ENCODE measurements at places on chromosomes 7 and 10.

- DNase-seq = no peak
These were observed 62.3 kb upstream of the FAM133B start for GRCh38 chr7:92652536-92652935.

- no peak for DNase-seq
These were observed 542.3 kb upstream of the MBL2 start for GRCh38 chr10:53314876-53315275.

DNA sequence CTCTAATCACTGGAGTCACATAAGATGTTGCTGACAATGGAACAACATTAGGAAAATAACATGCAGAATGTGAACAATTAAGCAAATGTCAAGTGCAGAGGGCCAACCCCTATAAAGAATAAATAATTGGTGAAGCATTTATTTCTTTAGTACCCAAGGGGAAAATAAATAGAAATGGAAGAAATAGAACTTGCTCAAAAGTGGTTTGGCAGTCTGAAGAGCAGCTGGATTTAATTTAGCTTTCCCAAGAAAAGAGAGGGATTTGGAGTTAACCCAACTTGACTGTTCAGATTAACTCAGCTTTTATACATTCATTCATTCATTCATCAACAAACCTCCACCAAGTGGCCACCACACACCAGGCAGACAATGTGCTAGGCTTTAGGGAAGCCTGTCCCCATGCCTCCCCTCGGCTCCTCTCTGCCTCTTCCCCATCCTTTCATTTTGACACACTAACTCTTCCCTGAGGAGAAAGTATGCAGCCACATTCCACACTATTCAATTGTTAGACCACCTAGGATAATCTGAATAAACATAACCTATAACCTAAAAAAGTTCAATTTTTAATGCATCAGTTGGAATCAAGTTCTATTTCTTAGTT lies 295.5 kb downstream of the AHR start:
- no peak for DNase-seq

- DNase-seq = no peak
These were observed 31.1 kb downstream of the PITRM1 start for GRCh38 chr10:3141351-3142005.

GRCh38 chr7:19030281-19030680 lies 87.2 kb downstream of the TWIST1 start:
- DNase-seq = no peak

- DNase-seq = no peak
These were observed 980 bp upstream of the SH2B2 start for GRCh38 chr7:102285540-102286236.

DNA sequence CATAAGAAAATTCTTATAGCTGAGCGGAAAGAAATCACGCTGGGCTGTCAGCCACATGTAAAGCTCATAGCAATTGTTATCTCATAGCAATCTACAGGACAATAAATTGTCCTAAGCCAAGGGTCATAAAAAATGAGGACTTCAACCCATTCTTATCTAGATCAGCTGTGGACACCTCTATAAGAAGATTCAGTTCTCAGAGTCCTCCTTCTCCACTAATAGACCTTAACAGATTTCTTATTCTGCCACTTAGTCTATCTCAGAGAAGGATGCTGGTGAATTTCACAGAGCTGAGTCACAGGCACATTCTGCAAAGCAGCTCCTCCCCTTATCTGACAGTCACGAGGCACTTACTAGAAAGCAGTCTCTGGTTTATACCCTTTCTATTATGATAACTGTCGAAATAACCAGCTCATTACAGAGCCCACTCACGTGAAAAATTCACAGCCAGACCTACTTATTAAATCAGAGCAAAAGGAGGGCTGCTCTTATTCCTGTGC lies 185.3 kb upstream of the PCLO start:
- DNase-seq = no peak

DNA sequence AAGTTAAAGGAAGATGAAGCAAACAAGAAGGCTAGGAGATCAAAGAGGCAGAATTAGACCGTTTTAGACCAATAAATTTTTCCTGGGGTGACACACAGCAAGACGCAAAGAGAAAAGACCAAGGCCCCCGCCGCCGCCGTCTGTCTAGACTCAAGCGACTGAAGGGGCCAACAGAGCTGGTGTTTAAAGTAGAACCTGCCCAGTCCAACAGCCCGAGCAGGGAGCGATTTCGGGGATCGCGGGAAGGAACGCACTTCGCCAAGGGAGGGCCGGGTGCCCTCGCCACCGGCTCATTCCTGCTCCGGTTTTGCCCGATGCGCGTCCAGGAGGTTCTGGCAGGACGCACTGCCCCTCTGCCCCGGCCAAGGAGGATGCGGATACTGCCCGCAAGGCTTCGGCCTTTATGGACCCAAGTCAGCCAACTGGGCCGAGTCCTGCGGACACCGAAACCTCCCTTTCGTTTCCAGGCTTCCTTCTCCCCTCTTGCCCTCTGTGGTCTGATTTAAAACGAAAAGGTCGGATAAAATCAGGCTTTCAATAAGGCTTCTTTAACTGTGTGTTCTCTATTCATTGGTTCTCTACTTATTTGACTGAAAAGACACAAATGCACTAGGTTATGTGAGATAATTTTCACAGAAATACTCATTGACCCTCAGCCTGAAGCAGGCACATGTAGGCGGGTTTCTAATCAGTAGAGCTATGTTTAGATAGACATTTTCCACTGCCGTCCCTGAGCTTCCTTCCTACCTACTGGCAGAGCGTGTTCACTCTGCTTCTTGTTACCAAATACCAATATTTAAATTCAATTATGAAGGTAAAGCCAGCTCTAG lies 2.2 kb upstream of the HOXA7 start:
- DNase-seq = peak; percentile 38

DNA sequence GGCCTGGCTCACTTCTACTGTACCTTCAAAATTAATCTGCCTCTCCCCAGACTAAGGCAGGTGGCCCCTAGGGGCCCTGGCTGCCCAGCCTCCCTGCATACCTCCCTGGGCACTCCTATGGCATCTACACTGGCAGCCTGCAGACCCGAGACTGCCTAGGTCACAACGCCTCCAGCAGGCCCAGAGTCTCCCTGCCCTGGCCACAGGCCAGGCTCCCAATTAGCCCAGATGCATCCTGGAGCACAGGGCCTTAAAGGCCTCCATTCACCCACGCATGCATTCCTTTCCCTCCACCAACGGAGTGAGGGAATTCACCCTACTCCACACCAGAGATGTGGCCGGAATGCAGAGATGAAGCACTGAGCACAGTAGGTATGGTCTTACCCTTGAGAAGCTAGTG lies 1.9 kb downstream of the CHAT start:
- peak; percentile 51 for DNase-seq

DNA sequence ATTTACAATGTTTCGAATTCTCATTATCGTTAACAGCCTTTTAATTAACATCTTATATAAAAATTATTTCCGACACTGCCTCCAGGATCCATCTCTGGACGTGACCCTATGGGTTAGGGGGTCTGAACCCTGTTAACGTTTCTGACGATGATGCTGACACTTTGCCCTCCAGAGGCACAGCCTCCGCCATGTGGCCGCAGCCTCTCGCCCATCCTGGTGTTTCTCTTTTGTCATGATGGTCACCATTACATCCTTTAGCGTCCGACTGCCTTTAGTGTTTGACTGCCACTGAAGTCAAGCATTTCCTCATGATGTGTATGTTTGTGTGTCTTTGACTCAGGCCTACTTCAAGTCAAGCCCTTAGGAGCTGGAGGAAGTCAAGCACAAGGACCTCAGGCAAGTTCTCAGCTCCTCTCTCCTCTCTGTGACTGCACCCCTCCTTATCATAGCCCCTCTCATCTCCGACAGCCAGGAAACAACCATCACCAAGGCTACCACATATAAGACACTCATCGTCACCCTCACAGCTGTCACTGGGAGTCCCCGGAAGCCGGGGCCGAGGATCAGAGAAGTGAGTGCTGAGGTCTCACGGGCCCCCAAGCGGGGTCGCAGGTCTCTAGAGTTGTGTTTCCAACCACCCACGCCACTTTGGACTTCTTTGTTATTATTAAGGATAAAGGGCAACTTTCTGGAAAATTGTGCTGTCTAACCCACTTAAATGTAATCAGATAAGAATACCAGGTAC lies 96.1 kb upstream of the PPP2R2D start:
- peak; percentile 68 for DNase-seq

DNA sequence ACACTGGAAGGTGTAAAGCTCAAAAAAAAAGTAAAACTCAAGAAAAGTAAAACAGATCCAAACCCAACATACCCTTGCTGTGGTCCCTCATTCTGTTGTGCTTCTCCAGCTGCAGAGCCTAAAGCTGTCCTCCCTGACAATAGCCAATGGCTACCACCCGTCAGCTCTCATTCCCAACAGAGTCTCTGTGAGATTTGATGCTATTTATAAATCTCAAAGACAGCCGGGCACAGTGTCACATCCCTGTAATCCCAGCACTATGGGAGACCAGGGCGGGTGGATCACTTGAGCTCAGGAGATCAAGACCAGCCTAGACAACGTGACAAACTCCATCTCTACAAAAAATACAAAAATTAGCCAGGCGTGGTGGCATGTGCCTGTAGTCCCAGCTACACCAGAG lies 116.0 kb downstream of the KMT2E start:
- DNase-seq = no peak

GRCh38 chr7:158609313-158609974 lies 21.8 kb upstream of the PTPRN2 start:
- peak; percentile 35 for DNase-seq

DNA sequence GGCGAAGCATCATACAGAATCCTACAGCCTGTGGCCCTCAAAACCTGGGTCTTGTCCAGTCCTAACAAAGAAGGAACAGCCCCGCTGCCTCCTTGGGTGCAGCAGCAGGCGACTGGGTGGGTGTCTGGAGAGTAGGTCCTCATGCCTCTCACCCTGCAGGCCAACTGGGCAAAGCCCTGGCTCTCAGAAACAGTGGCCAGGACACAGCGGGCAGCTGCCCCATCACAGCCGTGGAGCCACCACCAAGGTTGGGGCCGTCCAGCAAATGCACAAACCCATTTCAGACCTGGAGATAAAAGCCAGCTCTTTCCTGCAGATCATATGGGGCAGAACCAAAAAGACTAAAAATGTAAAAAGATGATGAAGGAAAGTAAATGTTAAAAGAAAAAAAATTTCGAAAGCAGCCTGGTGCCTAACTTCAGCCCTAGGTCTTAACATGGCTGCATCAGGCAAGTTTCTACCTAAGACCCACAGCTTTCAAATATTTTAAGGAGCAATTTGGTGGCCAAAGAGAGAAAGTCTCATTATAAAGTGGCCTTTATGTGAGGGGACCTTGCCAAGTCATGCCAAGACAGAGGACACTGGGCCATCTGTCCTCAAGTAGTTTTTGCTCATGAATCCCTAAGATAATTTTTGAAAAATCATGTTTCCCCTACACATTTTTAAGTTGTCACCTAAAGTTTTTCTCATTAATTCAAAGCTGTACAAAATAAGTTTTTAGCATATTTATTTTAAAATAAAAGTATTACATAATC lies 142.1 kb downstream of the PAXIP1 start:
- DNase-seq = peak; percentile 49

Measured in cardiac septum (tissue), 1 donor.